HuH-7 (cell line): ENCODE measurements at places on chromosomes 12 and 14.

DNA sequence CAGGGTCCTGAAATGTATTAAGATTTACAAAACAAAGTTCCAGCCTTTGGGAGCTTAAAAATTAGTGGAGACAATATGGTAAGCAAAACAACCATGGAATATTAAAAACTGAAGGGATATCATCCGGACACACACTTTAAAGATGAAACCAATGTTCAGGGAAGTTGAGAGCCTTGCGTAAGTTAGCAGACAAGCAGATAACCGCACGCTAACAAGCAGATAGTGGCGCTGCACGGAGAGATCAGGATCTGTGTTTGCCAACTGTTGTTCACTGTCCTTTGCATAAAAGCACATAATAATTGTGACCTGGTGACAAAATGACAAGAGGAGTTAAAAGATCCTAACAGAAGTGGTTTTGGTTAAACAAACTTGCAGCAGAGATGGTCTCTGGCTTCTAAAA, 14.3 kb upstream of the TMEM229B start:
- no peak for DNase-seq

DNA sequence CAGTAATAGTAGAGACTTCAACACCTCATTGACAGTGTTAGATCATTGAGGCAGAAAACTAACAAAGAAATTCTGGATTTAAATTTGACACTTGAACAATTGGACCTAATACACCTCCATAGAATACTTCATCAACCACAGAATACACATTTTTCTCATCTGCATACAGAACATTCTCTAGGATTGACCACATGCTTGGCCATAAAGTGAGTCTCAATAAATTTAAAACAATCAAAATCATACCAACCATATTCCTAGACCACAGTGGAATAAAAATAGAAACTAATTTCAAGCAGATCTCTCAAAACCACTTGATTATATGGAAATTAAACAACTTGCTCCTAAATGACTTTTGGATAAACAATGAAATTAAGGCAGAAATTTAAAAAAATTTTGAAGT, 82.3 kb downstream of the SLC38A4 start:
- no peak for DNase-seq

- no peak for DNase-seq
Measured at GRCh38 chr12:106418970-106419369, 61.4 kb downstream of the POLR3B start.

- no peak for DNase-seq
Measured at GRCh38 chr12:117210266-117210918, 20.1 kb upstream of the FBXO21 start.

- DNase-seq: no peak
Measured at GRCh38 chr12:58906917-58907316, 13.4 kb downstream of the LRIG3 start.

DNA sequence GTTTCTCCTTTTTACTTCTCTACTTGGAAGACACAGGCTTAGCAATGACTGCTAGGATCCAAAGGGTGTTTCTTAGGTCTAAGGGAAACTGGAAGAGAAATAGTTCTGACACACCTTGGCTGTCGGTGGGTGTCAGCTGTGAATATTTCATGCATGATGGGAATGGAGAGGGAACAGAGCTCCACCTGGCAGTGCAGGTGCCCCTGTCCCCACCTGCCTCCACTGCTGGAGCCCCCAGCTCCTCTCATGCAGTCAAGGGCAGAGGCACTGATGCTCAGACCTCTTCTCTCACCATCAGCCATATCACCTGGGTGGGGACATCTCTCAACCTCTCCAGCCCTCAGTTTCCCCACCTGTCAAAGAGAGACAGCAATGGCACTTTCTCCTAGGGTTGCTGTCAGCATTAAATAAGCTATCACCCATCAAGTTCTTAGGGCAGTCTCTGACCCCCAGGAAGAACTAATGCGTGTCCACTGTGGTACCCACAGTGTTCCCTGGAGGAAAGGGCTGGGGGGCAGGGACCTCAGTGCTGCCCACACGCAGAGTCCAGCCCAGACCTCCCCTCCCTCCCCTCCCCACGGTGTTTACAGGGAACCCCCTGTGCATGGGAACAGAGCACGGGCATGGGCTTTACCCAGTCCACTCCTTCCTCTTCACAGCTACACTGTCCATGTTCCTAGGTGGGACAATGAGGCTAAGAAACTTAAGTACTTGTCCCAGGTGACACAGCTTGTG, 69.1 kb downstream of the C14orf132 start:
- DNase-seq: no peak

DNA sequence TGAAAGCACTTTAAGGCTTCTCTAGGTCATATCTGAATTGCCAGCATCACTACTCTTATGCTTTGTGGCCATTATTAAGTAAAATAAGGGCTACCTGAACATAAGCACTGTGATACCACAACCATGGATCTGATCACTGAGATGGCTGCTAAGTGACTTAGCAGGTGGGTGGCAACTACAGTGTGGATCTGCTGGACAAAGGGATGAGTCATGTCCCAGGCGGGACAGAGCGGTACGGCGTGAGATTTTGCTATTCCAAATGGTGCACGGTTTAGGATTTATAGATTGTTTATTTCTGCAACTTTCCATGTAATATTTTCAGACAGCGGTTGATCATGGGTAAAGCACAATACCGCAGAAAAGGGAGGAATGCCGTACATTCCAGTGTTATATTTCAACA, 39.4 kb downstream of the MLXIP start:
- DNase-seq: no peak

GRCh38 chr14:103341250-103342129, 7.5 kb downstream of the EIF5 start:
- no peak for DNase-seq

DNA sequence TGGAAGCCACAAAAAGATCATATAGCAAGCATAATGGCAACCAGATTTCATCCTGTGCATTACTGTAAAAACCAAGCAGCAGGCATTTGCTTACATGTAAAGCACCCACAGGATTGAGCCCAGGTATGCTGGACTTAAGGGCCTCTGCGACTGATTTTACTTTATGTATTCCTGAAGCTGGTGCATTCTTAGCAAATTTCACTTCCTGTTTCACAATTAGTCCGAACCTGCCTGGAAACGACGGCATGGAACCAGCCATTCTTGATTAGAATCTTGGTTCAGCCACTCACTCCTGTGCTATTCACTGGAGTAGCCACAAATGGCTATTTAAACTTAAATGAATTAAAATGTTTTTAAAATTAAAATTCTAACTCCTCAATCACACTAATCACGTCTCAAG, 239.2 kb downstream of the NUAK1 start:
- no peak for DNase-seq

- no peak for DNase-seq
Measured at GRCh38 chr12:55997535-55997859, 421 bp downstream of the SUOX start.

GRCh38 chr12:41537522-41537921, 349.4 kb downstream of the PDZRN4 start:
- no peak for DNase-seq

- no peak for DNase-seq
Measured at GRCh38 chr12:131487388-131488124, 223.3 kb upstream of the SFSWAP start.
